Amniotic stem cell (primary cell): ENCODE measurements at places on chromosomes 1 and 21.

GRCh38 chr1:58755468-58755872 is 28.4 kb downstream of the JUN start:
- DNase-seq: peak; percentile 94

GRCh38 chr1:193417403-193417802 is 231.0 kb upstream of the B3GALT2 start:
- DNase-seq: no peak

GRCh38 chr21:37026499-37026898 is 20.0 kb downstream of the RIPPLY3 start:
- DNase-seq: no peak

DNA sequence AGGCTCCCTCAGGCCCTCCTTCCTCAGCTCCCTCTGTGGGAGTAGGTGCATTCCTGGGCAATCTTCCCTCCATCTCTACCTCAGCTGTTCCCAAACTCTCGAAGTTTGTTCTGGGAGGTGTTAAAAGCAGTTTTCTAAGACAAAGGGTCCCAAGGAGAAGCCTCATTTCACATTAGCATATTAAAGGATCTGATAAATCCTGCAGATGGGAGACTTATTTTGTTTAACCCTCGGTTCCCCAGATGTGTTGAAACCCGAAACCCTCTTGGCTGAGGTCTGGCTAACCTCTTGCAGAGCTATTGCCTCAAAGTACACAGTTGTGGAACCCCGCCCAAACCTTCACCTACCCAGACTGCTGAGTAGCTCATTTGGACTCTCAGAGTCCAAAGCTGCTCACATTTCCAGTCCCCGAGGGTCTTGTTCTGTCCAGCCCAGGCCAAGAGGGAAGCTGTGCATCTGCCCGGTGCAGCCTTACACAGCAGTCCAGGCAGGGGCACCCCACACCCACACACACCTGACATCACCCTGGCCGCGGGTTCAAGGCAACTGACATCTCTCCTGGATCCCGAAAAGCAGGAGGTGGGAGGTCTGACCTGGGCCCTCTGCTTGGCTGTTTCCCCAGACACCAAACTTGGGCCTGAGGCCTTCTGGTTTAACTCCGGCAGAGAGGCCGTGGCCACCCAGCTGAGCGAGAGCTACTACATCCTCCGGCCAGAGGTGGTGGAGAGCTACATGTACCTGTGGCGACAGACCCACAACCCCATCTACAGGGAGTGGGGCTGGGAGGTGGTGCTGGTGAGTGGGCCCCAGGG is 19.5 kb upstream of the SELENON start:
- DNase-seq: no peak

DNA sequence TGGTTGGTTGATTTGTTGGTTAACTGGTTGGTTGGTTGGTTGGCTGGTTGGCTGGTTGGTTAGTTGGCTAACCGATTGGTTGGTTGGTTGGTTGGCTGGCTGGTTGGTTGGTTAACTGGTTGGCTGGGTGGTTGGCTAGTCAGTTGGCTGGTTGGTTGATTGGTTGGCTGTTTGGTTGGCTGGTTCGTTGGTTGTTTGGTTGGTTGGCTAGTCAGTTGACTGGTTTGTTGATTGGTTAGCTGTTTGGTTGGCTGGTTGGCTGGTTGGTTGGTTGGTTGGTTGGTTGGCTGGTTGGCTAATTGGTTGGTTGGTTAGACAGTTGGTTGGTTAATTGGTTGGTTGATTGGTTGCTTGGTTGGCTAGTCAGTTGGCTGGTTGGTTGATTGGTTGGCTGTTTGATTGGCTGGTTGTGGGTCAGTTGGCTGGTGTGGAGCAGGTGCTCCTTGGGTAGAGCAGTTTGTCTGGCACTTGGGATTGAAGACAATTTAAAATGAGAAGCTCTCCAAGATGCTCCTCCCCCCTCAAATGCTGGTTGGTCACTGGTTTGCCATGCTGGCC is 6.9 kb downstream of the RSPH1 start:
- no peak for DNase-seq

- no peak for DNase-seq
Measured at GRCh38 chr1:85396194-85396593, 68.8 kb downstream of the DDAH1 start.

DNA sequence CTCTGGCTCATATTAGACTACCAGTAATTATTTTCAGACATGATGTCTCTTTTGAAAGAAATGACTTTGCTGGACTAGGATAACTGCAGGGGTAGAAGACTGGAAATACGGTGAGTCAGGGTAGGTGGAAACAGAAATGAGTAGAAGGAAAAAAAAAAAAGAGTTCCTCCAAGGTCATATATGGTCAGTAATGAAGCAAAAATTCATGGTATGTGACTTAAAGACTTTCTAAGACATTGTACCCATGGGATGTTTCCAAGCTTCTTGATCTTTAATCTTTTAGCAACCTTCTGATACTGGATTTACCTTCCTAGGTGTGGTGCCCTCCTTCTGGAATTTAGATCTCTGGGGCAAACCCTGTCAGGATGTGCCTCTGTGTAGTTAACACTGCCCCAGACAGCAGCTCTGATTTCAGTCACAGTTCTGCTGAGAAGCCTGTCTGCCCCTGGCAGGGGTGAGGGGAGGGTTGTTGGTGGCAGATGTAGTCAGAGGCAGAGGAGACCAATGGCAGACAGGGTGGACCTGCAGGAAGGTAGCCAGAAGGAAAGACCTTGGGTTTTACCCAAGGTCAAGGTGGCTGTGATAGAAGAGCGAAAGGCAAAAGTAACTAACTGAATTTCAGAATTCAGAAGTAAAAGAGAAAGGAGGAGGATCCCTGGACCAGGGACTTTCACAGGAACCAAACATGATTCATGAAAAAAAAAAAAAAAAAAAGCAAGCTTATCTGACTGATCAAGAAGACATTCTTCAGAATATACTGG is 44.1 kb upstream of the BCL10 start:
- DNase-seq: peak; percentile 51

DNA sequence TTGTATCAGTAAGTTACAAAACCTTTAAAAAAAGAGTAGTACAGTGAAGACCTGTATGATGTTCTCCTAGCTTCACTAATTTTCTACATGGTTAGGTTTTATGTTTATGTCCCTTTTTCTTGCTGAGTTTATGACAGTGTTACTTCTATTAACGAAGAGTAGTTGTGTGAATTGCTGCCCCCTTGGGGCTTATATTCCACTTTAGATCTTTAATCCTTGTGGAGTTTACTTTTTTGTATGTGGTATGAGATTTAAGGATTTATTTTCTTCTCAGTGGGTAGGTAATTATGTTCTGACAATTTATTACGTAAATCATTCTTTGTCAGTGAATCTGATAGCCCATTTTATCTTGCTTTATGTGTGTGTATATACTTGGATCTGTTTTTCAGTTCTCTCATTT is 14.8 kb downstream of the KCTD3 start:
- DNase-seq: no peak

GRCh38 chr1:85818371-85818770 is 110.1 kb upstream of the ZNHIT6 start:
- no peak for DNase-seq

GRCh38 chr1:1619917-1620361 is 4.6 kb downstream of the MIB2 start:
- no peak for DNase-seq
